Activated CD4-positive, alpha-beta T cell treated with anti-CD3 and anti-CD28 coated beads, Interleukin-2, amount 50 U/mL, for 4 hours (primary cell): ENCODE measurements at places on chromosomes 11 and 22.

DNA sequence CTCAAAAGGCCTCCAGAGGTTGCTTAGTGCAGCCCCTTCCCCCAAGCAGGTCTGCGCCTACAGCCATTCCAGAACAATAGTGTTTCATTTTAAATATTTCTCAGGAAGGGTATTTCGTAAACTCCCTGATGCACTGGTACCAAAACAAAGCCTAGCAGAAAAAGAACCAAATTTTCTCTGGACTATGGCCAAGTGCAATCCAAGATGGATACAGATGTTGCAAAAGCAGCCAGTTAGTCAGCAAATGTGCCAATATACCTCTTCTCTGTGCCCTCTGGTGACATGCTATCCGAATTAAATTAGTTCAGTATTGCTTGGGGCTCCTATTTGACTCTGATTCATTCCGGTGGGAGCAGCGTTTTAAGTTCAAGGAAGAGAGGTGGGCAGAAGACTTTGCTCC is 247.8 kb downstream of the NTM start:
- no peak for DNase-seq

DNA sequence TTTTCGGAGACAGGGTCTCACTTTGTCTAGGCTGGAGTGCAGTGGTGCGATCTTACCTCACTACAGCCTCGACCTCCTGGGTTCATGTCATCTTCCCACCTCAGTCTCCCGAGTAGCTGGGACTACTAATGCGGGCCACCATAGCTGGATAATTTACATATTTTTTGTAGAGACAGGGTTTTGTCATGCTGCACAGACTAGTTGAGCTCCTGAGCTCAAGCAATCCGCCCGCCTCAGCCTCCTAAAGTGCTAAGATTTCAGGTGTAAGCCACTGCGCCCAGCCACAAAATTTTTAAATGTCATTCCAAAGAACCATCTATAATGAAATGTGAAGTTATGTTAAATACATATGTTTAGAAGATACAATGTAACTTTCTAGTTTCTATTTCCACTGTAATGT is 4747.7 kb upstream of the OR11H1 start:
- DNase-seq, result no peak

GRCh38 chr22:47164514-47165337 is 402.3 kb downstream of the TBC1D22A start:
- no peak for DNase-seq

GRCh38 chr11:109795234-109795633 is 298.0 kb upstream of the ZC3H12C start:
- no peak for DNase-seq
